ENCODE measurements at places on chromosomes 6 and 20. TPM values are rescaled to one million over a fixed set of nuclear protein-coding genes. Genes with fewer than 3 reads are reported as not detected.

IMPG1 gene
- total RNA-seq = not detected

- DNase-seq = no peak
These were observed 98.3 kb downstream of the SASH1 start for GRCh38 chr6:148440877-148441453.

- DNase-seq = no peak
These were observed 59.6 kb upstream of the HFE start for GRCh38 chr6:26027491-26028211.

GRCh38 chr20:1577906-1578305 is 20.4 kb upstream of the SIRPD start:
- DNase-seq = no peak

- DNase-seq = no peak
These were observed 122.1 kb upstream of the SPACA1 start for GRCh38 chr6:87925373-87926060.

SLC35F1 gene
- not detected for total RNA-seq

HLA-DQA2 gene
- total RNA-seq = 3.4 TPM

DNA sequence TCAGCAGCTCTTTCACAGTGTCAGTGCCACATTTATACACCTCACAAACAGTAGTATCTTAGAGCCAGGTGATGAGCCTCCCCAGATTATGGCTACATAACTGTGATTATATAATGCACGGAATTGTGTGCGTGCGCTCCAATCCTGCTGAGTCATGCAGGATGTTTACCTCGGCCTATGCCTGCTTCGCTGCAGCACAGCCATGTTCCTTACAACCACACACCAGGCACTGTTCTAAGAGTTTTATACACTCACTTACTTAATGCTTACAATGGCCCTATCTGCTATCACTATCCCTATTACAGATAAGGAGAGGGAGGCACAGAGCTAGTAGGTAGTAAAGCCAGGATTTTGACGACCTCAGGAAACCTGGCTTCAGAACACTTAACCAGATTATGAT is 7.3 kb downstream of the ZKSCAN3 start:
- DNase-seq = no peak

GRCh38 chr6:157313531-157314467 is 9.5 kb downstream of the TMEM242 start:
- DNase-seq = no peak

GRCh38 chr6:142373268-142374090 is 71.7 kb downstream of the ADGRG6 start:
- DNase-seq = no peak

DNA sequence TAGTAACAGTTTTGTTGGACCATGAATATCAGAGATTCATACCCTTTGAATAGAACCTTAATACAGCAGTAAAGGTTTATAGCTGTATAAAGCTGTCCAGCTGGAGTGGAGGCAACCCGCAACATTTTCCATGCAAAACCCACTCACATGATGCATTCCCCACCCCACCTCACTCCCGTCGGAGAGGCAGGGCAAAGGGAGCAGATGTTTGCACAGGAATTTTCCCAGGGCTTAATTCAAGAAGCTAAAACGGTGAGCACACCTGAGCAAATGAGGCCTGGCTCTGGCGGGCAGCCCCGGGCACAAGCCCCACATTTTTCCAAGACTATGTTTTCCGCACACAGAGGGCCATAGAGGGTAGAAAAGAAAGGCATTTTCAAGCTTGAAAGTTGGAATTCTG is 191.7 kb downstream of the FOXC1 start:
- DNase-seq = no peak

PROKR2 gene
- total RNA-seq = not detected

DNA sequence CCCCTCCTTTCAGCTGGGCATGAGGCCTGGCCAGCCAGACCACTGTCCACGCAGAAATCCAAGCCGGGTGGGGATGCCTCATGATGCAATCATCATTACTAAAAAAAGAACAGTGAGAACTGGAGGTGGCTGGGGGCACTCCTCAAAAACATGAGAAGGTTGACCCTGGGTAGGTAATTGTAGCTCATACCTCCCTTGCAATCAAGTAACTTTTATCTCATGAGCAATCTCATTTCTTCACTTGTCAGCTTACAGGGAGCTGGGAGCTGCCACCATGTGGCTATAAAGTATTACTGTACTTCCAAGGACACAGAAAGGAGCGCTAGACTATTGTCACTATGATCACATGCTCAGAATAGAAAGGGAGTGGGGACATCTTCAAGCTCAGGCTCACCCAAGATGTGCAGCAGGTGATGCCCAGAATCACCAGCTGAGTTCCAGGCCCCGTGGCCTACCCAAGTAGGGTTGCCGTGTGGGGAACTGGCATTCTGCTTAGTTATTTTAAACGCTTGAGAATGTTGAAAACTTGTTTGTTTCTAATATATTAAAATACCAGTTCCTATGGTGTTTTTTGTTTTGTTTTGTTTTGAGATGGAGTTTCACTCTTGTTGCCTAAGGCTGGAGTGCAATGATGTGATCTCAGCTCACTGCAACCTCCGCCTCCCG is 3.0 kb upstream of the CDH26 start:
- no peak for DNase-seq

HLA-DOA gene
- total RNA-seq = 5.1 TPM

- DNase-seq = no peak
These were observed 147.9 kb upstream of the PDE7B start for GRCh38 chr6:135703621-135704020.

GRCh38 chr6:112335736-112336135 is 11.4 kb upstream of the RFPL4B start:
- DNase-seq = no peak
